ENCODE measurements at places on chromosomes 2 and 18.
A peak's percentile ranks its signal among the peaks of the same experiment; 100 is the strongest.

DNA sequence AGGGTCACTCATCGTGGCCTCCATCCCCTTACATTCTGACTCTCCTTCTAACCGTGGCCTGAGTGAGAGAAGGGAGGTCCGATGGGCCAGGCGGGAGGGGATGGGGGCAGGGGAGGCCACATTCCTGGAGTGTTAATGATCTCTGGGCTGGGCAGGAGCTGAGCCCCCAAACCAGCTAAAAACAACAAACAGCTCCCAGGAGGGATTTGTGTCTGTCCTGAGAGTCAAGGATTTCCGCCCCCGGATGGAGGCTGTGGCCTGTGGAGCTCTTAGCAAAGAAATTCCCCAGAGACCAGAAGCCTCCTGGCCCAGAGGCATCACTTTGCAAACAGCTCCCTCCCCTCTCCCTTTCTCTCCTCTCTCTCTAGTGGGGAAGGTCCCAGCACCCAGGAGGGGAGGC lies 23.5 kb downstream of the EMX1 start:
- no peak for DNase-seq

DNA sequence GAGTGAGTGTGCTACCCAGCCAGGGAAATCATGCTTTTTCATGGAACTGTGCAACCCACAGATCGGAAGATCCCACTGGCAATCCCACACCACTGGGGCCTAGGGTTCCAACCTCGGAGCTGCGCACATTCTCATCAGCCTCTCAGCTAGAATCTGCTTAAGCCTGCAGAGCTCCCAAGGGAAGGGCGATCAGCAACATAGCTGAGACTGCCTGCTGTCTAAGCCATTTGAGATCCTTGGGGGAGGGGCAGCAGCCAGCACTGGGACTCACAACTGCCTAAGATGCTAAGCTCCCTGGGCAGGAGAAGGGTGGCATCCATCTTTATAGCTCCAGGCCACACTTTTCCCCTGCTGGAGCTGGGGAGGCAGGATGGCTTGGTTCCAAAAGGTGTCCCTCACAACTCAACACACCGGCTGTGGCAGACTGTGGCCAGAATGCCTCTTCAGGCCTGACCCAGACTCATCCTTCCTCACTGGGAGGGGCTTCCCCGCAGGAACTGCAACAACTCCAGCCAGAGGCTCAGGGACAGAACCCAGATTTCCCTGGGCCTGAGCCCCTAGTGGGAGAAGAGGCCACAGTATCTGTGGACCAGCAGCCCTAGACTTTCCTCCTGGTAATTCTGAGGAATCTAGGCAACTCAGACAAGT lies 1133.3 kb upstream of the PIK3C3 start:
- DNase-seq: no peak

DNA sequence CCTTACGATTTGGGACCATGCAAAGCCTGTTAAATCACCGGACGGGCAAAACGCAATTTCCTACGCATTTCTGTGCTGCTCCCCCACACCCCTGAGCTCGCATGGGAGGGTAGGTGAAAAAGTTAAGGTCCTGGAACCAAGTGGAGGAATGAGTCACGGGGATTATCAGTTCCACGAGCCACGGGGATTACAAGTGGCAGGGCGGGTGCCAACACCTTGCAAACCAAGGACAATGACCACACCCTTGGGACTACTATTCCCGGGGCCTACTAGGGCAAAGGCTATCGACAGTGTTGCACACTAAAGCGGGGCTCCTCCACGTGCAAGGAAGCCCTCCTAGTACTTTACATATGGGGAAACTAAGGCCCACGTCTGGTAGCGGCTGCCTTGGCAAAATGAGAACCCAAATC lies 447 bp downstream of the RETSAT start:
- peak; percentile 1 for DNase-seq

- no peak for DNase-seq
These were observed 64.2 kb downstream of the PTPN2 start for GRCh38 chr18:12819841-12820240.

DNA sequence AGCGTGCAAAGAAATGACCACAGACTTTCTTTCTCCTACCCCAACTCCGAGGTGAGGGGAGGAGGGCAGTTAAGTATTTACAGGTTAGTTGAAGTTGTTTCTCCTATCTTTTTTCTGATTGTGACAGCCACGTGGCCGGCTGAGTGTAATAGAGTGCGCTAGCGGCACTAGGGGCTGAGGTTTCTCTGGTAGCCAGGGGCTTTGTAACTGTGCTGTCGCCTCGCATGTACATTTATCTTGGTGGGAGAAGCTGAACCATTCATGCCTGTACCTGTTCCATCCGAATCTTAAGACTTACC lies 214.1 kb upstream of the STON1 start:
- no peak for DNase-seq

- no peak for DNase-seq
These were observed 15.2 kb upstream of the CETN1 start for GRCh38 chr18:564708-565561.

DNA sequence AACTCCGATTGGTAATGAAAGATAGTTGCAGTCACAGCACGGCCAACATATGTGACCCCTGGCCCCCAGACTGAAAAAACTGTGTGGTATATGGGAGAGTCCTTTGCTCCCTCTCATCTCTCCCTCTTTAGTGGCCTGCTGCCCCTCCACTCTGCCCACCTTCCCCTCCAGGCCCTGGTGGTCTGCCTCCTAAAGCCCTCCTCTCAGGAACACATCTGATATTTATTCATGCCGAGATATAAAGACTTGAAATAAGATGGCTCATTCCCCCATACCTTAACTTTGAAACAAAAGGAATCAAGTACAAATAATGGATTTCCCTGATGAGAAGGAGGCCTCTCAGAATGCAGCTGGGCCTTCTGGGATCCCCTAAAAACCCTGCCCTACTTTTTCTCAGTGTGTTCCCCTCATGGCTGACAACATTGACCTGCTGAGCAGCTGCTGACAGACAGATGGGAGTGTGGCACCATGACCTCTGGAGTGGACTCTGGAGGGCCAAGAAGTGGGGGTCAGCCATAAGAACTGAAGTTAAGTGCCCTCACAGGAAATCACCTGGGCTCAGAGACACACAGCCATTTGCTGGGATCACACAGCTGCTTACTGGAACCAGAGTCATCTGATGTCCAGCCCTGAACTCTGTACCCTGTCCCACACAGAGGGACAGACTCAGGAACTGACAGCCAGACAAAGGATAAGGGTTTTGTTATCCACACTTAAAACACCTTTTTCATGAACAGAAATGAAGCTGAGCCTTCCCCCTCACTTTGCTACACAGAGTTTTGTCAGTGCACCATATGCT lies 39.8 kb upstream of the ST8SIA3 start:
- DNase-seq: no peak

GRCh38 chr2:221096706-221097567 lies 475.2 kb downstream of the EPHA4 start:
- no peak for DNase-seq
